IMR-90 (cell line): ENCODE measurements at places on chromosomes 6 and 20.

DNA sequence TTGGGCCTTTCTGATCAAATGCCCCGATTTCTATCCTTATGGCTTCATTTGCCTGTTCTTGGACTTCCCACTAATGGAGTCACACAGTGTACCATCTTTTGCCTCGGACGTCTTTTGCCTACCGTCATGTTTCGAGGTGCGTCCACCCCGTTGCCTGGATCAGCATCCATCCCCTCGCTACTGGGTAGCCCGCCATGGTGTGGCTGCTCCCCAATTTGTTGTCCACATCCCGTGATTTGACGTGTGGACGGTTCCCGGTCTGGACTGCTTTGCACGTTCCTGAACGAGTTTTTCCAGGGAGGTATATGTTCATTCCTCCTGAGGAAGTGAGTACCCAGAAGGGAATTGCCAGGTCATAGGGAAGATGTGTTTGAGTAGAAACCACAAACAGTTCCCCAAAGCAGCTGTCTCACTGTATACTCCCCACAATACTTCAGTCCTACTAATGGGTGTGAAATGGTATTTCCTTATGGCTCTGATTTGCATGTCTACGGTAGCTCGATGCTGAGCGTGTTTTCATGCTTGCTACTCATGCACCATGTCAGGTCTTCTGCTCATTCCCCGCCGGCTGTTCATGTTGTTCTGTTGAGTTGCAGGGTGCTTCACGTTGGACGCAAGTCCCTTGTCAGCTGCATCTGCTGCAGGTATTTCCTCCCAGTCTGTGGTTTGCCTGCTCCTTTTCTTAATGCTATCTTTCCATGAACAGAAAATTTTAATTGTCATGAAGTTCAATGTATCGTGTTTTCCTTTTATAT, 86.8 kb upstream of the AFDN start:
- DNase-seq: no peak

GRCh38 chr20:52859156-52859876, 112.8 kb upstream of the TSHZ2 start:
- DNase-seq: no peak

- no peak for DNase-seq
Measured at GRCh38 chr6:96301023-96301422, 220.6 kb upstream of the UFL1 start.

GRCh38 chr20:33408716-33409654, 7.7 kb upstream of the CDK5RAP1 start:
- no peak for DNase-seq

- no peak for DNase-seq
Measured at GRCh38 chr6:119543332-119543731, 193.8 kb upstream of the MAN1A1 start.

- DNase-seq: peak; percentile 24
Measured at GRCh38 chr20:8568075-8568474, 436.0 kb downstream of the PLCB1 start.

DNA sequence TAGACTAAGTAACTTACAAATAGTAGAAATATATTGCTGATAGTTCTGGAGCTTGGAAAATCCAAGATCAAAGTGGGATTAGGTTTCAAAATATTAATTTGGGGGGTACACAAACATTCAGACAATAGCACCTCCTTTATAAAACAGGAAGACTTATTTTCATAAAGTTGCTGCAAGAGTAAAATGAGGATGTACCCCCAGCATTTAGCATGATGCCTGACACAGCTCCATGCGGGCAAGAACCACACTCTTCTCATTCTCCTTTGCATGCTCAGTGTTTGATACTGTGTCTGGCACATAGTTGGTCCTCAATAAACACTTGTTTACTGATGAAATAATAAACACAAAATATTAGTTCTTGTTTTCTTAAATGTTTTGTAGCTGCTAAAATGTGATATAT, 332.9 kb downstream of the TFAP2A start:
- no peak for DNase-seq

DNA sequence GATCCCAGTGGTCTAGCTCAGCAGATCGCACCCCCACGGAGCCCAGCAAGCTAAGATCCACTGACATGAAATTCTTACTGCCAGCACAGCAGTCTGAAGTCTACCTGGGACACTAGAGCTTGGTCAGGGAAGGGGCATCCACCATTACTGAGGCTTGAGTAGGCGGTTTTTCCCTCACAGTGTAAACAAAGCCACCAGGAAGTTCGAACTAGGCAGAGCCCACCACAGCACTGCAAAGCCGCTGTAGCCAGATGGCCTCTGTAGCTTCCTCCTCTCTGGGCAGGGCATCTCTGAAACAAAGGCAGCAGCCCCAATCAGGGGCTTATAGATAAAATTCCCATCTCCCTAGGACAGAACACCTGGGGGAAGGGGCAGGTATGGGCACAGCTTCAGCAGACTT, 18.8 kb downstream of the FRK start:
- DNase-seq: no peak

- DNase-seq: no peak
Measured at GRCh38 chr6:150271501-150272263, 97.1 kb upstream of the IYD start.

GRCh38 chr6:26327450-26328264, 37.3 kb upstream of the BTN3A2 start:
- peak; percentile 81 for DNase-seq

DNA sequence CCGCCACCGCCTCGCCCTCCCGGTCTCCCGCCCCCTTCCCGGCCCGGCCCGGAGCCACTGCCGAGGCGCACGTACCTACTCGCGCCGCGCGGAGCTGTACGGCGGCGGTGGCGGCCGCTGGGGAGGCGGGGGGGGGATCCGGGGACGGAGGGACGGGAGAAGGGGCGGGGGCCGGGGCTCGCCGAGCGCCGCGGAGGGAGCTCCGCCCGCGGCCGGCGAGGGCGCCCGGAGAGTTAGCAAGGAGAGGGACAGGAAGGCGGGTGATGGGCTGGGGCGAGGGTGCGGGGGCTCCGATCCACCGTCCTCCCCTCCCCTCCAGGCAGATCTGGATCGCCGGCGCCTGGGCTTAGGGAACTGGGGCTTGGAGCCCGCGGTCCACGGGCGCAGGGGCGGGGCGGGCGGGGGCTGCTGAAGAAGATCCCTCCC, 548 bp upstream of the TMEM74B start:
- DNase-seq: no peak

DNA sequence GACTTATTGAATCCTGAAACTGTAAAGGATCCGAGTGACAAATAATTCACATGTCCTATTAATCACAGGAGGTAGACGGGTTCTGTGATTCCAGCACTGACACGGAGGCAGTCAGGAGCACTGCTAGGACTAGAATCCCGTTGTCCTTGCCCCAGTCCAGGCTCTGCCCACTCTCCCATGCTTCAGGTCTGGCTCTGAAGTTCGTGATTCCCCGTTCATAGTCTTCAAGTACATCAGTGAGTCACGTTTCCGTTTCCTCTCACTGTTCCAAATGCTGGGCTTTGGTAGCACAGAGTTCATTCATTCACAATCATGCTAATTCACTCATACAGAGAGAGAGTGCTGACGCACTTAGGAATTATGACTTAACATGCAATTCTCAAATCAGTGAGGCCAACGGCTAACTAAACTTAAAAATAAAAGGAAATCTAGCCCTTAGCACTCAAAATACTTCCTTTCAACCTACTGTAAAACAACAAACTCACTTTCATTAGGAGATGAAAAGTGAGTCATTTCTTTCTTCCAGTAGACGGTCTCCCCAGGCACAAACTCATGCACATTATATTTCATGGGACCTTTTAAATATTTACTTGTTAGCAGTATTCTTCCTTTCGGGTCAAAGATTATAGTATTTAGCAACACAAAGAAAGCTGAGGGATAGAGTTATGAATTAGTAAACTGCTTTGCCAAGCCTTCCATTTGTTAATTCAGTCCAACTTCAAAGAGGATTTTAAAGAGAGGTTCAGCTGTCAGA, 94.0 kb upstream of the NHSL1 start:
- peak; percentile 99 for DNase-seq

DNA sequence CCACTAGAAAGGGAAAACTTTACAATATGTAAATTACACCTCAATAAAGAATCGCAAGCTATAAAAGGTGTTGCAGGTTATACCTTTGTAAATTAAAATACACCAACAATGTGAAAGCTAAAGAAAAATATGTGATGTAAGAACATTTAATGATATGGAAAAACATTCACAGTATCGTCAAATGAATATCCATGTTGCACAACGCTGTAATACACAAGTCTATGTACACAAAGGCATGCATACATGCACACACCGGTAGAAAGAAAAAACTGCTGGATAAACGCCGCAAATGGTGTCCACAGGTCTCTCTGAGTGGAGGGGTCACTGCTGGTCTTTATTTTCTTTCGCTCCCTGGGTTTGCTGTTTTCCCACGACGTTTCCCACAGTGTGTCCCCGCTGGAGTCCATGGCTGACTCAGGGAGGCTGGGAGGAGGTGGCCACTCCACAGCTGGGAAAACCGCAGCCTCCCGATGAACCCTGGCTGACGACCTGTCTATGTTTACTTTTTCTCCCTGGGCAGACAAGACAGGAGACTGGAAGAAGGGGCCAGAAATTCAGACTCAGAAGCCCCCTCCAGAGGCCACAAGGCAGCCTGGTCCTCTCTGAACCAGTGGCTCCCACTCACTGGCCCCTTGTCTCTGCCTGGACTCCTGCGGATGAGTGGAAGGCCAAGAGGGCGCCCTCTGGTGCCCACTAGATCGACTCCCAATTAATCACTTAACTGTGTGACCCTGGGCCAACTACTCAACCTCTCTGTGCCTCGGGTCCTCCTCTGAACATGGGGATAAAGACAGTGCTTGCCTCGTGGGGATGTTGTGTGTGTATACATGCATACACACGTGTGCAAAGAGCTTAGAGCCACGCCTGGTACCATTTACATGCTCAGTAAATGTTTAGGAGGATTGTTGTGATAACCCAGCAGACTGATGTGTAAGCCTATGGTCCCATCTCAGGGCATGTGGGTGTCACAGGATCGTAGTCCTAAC, 12.8 kb upstream of the BPI start:
- DNase-seq: peak; percentile 95

GRCh38 chr20:13284830-13285229, 63.8 kb downstream of the ISM1 start:
- DNase-seq: no peak

DNA sequence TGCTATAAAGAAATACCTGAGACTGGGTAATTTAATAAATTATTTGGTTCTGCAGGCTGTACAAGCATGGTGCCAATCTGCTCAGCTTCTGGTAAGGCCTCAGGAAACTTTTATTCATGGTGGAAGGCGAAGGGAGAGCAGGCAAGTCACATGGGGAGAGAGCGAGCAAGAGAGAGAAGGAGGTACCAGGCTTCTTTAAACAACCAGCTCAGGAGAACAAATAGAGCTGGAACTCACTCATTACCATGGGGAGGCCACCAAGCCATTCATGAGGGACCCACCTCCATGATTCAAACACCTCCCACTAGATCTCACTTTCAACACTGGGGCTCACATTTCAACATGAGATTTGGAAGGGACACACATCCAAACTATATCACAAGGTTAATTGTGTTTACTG, 44.9 kb upstream of the CRISP1 start:
- no peak for DNase-seq

- peak; percentile 97 for DNase-seq
Measured at GRCh38 chr20:58550275-58551059, 35.3 kb upstream of the APCDD1L start.

DNA sequence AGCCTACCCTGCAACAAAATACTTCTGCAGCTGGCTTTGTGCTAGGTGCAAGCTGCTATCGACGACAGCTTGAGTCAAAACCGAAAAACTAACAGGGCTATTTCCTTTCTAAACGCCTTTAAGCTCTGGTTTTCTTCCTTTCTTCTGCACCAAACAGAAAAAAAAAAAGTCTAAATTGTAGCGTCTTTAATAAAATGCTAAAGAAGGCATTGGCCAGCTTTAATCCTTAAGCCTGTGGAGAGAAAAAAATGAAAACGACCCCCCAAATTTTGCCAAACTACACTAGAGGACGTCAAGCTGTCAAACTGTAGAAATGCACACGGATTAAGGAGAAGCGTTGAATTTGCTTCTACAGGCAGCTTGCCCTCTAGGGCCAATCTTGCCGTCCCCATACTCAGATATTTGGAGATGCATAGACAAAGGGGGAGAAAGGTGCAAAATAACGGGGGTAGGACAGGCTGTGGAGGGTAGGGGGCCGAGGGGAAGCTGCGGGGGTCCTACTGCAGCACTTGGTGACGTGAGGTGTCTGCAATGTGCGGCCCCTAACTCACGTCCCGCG, 1.4 kb upstream of the NRN1 start:
- no peak for DNase-seq

DNA sequence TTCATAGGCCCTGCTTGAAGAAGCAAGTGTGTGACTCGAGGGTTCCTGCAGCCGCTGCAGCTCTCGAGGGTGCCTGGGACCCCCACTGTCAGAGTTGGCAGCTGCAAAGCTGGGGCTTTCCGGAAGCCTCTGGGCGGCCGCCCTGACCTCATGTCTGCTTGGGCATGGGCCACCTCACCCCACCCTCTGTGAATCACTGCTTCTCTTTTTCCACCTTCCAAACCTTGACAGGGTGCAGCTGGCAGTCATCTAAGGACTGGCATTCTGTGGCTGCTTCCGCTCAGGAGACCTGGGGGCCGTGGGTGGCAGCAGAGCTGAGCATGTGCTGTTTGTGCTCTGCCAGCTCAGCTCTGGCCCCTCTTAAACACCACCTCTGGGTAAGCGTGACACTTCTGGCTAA, 32.0 kb downstream of the ERMARD start:
- DNase-seq: no peak

GRCh38 chr20:51059862-51060261, 37.0 kb upstream of the KCNG1 start:
- DNase-seq: peak; percentile 20

GRCh38 chr20:25750765-25751696, 54.4 kb upstream of the ZNF337 start:
- DNase-seq: peak; percentile 28

DNA sequence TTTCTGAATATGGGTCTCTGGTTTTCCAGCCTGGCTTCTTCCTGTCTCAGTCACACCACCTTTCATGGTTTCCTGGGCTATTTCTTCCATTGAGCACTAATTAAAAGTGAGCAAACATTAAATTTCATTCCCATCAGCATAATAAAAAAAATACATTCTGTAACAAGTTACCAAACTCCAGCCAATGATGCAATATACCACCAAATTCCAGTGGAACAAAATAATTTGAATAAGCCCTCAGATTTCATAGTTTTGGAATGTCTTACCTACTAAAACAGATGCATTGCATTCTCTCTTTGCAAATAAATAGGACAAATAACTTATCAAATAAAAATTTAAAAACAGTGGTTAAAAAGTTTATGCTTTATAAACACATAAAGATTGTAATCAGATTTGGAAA, 97.8 kb upstream of the PRDM1 start:
- peak; percentile 29 for DNase-seq

DNA sequence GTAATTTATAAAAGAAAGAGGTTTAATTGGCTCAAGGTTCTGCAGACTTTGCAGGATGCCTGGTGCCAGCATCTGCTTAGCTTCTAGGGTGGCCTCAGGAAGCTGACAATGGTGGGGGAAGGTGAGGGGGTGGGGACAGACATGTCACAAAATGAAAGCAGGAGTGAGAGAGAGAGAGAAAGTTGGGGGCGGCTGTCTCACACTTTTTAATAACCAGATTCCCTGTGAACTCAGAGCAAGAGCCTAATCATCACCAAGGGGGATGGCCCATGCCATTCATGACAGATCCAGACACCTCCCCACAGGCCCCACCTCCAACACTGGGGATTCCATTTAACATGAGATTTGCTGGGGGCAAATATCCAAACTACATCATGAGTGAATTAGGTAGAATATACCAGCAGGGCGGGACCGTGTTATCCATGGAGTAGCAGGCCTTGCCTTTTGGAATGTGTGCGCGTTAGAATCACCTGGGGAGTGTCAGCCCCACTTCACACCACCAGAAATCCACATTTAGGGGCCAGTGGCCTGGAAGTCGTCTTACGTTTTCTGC, 258.8 kb downstream of the CDH4 start:
- no peak for DNase-seq
